ENCODE measurements at places on chromosomes 3 and 15.

DNA sequence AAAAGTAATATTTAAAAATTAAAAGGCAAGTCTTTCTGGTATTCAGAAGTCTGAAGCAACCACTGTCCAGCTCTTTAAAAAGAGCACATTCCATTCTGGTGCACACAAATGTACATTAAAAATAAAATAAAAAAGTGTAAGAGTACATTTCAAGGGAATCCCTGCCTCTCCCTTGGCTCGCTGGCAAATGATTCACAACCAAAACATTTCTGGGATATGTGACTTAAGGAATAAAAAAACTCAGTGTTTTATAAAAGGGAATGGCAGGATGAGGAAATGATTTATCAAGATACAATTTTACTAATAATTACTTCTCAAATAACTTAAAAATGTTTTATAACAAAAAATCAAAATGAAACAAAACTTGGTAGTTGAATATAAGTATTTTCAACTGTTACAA, 23.8 kb upstream of the ANXA2 start:
- DNase-seq: no peak

DNA sequence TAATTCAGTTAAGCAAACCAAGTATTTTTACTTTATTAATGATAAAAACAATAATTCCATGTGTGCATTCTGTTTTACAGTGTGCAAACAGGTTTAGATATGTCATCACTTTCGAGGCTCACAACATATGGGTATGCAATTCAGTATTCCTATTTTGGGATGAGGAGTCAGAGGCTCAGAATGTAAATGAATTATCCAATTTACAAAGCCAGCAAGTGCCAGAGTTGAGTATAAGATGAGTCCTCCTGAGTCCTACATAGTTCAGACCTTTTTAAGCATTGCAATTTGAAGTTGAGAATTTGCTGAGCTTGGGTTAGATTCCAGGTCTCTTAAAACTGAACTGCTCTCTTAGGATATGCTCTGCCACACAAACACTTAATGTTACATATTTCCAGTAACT, 424.2 kb upstream of the ROBO2 start:
- DNase-seq: no peak

GRCh38 chr3:147403511-147403910, 2.8 kb downstream of the ZIC4 start:
- DNase-seq: no peak

DNA sequence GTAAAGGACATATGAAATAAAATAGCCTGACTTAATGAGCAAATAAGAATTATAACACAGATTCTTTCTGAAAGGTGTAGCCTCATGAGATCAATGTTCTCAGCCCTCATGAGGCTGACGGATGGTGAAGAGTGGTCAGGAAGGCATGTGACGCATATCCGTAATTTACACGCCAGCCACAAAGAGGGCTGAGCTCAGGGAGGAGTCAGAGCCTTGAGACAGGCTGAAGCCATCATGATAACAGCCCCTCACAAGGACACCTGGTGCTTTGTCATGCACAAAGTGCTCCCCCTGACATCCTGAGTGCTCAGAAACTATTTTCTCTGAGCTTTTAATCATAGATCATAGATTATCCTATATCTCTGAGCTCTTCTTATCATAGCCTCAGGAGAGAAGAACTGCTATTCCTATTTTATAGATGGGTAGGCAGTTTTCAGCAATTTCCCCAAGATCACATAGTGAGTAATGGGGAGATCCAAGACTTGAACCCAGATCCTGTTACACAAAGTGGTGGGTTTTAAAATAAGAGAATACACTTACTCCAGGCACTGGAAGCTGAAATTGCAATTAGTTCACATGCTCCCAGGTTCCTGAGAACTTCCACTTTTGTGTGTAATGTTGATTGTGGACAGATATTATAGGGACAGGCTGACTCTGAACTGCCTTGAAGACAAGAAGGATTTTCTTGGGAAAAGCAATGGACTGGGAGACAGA, 267.1 kb downstream of the RPLP1 start:
- no peak for DNase-seq

DNA sequence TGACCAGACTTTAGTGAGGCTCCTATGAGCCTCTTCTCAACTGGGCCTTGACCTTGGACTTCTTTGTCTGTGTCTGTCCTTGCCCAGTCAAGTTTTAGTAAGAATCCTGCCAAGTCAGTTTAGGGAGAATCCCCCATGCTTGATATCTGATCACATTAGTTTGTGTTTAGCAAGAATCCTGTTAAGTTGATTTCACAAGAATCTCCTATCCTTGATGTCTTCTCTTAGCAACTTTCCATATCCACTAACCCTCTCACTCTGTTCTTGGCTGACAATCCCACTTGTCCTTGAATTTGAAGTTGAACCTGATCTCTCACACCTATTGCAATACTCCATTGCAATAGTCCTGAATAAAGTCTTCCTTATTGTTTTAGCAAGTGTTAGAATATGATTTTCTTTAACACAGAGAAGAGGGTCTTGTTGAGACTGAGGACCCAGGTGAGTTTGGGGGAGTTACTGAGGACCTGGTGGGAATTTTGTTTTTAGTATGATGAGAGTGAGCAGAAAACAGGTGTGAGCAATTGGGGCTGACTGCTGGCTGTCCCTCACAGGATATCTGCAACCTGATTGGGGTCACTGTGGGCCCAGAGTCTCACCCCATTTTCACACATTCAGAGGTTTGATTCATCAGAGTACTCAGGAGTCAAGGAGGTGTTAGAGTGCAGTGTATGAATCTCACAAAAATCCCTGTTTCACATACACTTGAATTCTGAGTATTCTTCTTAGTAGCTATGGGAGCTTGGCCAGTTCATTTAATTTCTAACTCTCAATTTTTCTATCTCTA, 39.9 kb upstream of the TNFAIP8L3 start:
- no peak for DNase-seq

- no peak for DNase-seq
Measured at GRCh38 chr3:14497321-14497720, 42.8 kb downstream of the GRIP2 start.

DNA sequence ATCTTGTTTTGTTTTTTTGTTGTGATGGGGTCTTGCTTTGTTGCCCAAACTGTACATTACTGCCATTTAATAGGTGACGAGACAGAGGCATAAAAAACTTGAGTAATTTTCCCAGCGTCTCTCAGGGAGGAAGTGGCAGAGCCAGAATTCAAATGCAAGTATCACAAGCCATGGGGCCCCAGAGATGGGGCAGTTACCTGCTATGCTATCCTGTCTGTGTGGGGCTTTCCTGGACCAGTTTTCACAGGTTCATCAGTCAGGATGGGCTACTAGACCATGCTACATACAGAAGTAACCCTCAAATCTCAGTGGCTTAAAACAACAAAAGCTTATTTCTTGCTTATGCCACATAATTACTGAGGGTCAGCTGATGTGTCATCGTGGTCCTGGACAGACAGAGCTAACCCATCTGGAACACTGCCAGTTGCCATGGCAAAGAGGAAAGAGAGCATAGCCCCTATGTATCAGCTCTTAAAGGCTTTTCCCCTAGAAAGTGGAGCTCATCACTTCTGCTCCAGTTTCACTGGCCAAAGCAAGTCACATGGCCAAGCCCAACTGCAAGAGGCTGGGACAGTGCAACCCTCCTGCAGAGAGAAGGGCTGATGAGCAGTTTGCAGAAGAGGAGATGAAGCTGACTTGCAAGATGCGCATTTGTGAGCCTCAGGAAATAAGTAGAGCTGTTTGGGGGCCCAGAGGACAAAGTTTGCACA, 31.7 kb upstream of the SYNM start:
- DNase-seq: no peak

DNA sequence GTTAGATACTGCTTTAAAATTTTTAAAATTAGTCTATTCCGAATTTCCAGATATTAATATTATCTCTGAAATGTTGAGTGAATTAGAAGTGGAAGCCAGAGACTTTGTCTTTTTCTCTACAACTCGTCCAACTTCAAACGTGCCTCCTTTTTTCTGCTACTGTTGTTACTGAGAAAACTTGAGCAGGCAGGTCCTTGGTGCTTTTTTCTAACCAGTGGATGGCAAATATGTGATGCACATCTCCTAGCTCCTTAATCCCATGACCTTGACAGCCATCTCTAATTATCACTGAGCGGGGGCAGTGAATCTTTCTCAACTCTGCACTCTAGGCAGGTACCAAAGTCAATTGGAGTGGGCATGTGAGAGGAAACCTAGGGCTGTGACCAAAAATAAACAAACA, 50.7 kb downstream of the FNDC3B start:
- no peak for DNase-seq

GRCh38 chr15:39781147-39781966, 1.3 kb downstream of the FSIP1 start:
- DNase-seq: no peak

GRCh38 chr3:156483961-156484787, 70.7 kb downstream of the SSR3 start:
- DNase-seq: no peak

DNA sequence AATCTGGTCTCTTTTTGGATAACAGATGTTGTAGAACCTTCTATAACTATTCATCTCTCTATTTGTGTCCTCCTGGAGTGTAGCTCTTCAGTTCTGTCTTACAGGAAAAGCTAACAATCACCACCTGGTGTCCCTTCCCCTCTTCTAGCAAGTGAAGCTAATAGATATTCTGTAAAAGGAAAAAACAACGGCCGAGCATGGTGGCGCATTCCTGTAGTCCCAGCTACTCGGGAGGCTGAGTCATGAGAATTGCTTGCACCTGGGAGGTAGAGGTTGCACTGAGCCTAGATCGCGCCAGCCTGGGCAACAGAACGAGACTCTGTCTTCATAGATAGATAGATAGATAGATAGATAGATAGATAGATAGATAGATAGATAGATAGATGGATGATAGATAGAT, 779.4 kb downstream of the TUSC7 start:
- no peak for DNase-seq

DNA sequence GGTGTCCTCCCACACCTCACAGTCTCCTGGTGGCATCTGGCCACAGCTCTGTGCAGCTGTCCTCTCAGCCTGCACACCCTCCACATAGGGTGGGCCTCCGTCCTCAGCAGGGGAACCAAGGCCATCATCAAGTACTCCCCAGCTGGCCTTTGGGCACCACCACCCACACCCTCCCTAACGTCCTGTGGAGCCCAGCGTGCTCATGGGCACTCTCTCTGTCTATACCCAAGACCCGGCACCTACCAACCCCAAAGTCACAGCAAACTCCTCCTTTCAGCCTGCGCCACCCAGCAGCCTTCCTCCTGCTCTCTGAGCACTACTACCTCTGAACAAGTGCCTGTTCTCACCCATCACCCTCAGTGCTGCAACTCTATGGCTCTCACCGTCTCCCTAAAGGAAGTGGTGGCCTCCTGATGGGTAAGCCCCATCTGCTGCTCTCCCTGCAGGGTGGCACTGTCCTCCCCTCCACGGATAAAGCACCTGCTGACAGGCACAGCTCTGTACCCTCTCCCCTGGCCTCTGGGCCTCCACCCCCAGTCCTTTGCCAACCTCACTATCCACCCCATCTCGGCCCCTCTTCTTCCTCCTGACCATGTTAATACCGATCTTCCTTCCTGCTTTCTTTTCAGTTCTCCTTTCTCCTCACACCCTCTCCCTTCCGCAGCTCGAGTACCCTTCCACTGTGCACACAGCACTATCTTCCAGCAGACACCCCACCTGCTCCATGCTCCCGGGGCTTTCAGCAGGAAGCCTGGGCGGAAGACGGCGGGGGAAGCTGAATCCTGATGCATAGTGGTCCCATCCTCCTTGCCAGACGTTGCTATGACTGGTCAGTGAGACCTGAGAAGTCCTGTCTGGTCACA, 31.5 kb downstream of the SLC41A3 start:
- DNase-seq: no peak

DNA sequence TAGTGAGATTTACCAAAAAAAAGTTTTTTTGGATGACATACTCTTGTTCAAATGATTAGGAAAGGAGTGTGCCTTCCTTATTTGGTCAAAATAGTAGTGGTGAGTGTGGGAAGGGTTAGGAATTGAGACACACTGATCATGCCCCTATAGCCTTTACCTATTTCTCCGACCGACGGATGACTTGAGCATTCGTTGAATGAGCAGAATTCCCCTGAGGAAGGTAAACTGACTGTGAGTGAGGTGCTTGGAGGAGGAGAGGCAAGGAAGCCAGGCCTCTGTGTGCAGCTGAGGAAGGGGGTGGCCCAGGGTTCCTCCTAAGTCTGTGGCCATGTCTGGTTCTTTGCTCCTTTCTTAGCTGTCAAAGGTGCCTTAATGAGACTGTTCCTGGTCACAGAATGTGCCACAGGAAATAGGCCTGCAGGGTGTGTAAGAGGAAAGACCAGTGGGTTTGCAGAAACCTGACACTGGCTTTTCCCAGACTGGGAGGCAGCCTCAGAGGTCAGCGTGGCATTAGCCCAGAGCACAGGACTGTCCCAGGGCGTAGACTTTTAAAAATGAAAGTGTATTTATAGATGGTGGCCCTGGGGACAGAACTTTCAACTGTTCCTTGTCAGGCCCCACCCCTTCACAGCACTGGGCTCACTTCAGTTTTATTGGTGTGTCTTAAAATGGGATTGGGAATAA, 307.7 kb upstream of the C2CD4B start:
- DNase-seq: no peak

DNA sequence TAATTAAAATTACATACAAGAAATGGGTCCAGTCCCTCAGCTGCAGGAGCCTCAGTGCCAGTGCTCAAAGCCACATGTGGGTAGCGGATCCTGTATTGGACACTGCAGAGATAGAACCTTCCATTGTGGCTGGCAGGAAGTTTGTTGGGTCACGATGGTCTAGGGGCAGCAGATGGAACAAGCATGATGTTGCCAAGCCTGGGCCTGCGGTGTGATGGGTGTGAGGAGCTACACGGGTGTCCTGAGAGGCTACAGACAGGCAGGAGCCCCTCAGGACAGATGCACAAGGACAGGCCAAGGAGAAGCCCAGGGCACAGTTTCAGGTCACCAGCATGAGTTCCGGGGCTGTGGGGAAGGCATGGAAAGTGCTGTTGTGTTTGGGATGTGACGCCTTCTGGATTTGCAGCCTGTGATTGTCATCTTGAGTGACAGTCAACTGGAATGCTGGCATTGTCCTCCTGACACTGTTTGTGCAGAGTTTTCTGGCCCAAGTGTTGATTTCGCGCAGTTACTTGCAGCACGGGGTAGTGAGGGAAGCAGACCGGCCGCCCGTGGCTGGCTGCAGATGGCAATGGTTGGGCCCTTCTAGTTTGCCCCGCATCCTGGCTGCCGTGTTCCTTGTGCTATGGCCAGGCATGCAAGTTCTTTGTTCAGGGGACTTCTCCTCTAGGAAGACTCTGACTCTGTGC, 177.1 kb downstream of the NSMCE3 start:
- DNase-seq: no peak

DNA sequence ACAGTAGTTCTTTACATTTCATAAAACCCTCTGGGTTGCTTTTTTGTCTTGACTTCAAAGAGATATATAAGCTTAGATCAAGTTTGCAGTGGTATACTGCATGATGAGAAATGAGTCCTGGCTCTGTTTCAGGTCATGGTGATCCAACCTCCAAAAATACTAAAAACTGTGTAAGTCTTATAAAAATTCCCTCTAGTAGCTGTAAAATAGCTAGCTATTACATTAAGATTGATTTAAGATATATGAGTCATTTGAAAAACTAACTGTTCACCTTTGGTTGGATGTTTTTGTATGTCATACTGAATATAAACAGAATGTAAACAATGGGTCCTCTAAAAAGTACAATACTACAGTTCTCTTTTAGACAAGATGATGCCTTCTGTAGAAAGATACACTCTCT, 879.2 kb downstream of the ROBO1 start:
- DNase-seq: no peak

GRCh38 chr3:41726891-41727290, 235.0 kb downstream of the ULK4 start:
- DNase-seq: no peak
